ENCODE measurements at places on chromosomes 6 and 20.

- DNase-seq = no peak
Measured at GRCh38 chr6:156114541-156114940, 658.9 kb upstream of the NOX3 start.

DNA sequence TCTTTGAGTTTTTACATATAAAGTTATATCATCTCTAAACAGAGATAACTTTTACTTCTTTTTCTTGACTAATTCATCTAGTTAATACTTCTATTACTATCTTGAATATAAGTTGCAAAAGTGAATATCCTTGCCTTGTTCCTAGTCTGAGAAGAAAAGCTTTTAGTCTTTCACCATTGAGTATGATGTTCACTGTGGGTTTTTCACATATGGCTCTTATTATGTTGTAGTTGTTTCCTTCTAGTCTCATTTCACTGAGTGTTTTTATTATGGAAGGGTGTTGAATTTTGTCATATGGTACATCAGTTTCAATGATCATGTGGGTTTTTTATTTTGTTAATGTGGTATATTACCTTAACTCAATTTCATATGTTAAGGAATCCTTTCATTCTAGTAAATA, 488.3 kb downstream of the COL12A1 start:
- no peak for DNase-seq

GRCh38 chr20:21918398-21918797, 212.9 kb downstream of the PAX1 start:
- no peak for DNase-seq

- no peak for DNase-seq
Measured at GRCh38 chr6:158680481-158680880, 30.6 kb downstream of the SYTL3 start.
